ENCODE measurements at places on chromosomes 12 and 14.

- DNase-seq, result no peak
Measured at GRCh38 chr14:32590157-32590556, 261.1 kb downstream of the AKAP6 start.

GRCh38 chr12:12447236-12447635 lies 90.4 kb downstream of the BORCS5 start:
- no peak for DNase-seq

- DNase-seq, result peak; percentile 19
Measured at GRCh38 chr12:41189395-41190251, 1.5 kb downstream of the PDZRN4 start.

DNA sequence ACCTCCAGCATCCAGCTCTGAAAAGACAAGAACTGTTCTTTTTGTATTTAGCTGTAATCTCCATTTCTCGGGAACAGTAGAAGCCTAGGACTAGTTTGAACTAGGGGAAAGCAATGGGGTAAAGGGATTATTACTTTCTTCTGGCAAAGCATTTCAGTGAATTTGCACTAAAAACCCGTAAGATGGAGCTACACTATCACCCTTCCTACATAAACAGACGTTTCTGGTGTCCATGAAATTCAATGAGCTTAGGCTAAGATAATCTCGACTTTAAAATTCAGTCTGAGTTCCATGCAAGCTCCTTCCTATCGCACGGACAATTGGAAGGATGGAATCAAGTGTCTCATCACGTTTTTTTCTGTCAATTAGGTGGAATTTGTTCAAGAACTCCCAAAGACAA lies 24.0 kb downstream of the ACSM4 start:
- no peak for DNase-seq

DNA sequence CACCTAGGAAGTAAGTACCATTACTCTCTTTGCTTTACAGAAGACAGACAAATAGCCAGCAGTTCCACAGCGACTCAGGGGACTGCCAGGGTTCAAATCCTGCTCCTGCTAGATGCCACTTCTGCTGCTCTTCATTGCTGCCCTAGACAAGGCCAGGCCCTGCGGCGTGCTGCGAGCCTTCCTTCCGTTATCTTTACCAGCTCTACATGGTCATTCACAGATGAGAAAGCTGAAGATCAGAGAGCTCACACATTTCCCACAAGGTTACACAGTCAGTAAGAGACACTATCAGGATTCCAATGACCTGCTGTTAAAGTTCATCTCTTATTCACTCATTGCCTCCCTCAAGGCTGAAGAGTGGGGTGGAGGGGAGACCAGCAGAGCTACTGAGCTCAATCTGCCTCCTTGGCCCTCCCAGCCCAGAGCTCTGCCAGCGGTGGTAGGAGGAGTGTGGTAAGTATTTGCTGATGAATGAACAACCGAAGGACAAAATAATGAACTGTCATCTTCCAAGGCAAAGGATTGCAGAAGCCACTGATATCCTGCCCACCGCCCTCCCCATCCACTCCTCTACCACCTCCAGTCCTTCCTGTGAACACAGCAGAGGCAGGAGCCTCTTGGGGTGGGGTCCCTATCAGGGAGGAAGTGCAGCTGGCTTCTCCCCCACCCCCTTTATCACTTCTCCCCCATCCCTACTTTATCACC lies 14.6 kb upstream of the HDAC7 start:
- DNase-seq, result no peak

DNA sequence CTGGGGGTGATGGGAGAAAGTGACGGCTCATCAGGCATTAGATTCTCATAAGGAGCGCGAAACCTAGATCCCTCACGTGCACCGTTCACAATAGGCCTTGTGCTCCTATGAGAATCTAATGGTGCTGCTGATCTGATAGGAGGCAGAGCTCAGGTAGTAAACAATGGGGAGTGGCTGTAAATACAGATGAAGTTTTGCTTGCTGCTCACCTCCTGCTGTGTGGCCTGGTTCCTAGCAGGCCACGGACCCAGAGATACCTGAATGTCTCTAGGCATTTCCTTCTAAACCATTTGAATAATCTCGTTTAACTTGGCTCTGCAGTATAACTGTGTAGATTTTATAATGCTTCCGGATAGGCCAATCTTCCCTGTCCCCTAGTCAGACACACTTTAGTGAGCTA lies 13.0 kb downstream of the TBC1D30 start:
- DNase-seq, result no peak

- no peak for DNase-seq
Measured at GRCh38 chr14:52974406-52974805, 23.6 kb upstream of the FERMT2 start.

- DNase-seq, result peak; percentile 38
Measured at GRCh38 chr12:107602446-107602845, 83.2 kb upstream of the PWP1 start.

- no peak for DNase-seq
Measured at GRCh38 chr12:76764856-76765255, 941 bp downstream of the ZDHHC17 start.

DNA sequence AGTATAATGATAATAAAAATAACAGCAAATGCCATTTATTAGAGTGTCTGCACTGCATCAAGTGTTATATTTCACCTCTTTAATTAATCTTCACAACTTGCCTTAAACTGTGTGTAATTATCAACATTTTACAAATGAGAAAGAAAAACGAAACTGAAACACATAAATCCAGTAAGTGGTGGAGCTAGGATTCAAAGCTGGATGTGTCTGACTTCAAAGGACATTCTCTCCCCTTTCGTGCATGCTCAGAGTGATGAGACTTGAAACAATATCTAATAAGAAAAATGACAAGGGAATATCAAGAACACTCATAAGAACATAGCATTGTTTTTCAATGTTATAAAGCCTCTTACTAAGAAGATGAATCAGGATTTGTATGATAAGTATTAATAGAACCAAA lies 78.8 kb downstream of the DUSP6 start:
- DNase-seq, result no peak

GRCh38 chr14:74907744-74908143 lies 15.3 kb downstream of the RPS6KL1 start:
- DNase-seq, result no peak

GRCh38 chr12:103915306-103915705 lies 14.9 kb upstream of the HSP90B1 start:
- no peak for DNase-seq

- DNase-seq, result peak; percentile 87
Measured at GRCh38 chr12:153080-153746, 60.7 kb downstream of the SLC6A12 start.

DNA sequence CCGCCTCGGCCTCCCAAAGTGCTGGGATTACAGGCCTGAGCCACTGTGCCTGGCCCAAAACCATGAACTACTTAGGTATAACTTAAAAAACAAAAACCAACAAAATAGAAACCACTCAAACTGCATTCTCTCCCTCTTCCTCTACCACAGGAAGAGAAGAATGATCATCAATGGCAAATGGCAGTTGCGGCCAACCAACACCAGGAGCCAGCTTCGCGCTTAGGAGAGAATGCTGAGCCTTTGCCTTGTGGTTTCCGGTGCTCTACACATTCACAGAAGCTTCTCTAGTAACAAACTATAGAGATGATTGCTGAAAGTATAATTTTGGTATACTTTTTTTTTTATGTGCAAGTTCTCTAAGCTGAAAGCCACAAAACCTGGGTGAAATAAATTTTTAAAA lies 17.1 kb downstream of the CATSPERB start:
- no peak for DNase-seq

- no peak for DNase-seq
Measured at GRCh38 chr12:12024911-12025682, 45.6 kb upstream of the BCL2L14 start.

- no peak for DNase-seq
Measured at GRCh38 chr12:76634133-76634532, 74.6 kb upstream of the OSBPL8 start.
